Head of caudate nucleus (tissue), 42 donors: ENCODE measurements at places on chromosomes 1 and 21.

GRCh38 chr1:58570094-58570493 lies 7.0 kb downstream of the TACSTD2 start:
- DNase-seq = no peak

DNA sequence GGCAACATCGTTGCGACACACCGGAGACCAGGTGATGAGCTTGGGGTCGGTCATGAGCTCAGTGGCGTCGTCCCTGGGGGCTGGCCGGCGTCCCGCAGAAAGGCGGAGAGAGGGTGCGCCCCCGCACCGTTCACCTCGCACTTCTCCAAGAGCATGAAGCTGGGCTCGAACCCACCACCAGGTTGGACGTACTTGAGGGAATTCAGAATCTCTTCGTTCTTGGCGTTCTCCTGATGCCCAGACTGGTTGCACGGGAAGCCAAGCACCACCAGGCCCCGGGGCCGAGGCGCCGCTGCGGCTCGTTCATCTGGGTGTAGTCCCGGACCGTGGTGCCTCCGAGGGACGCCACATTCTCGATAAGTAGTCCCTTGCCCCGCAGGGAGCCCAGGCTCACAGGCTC lies 176.6 kb upstream of the ADAMTS5 start:
- no peak for DNase-seq

DNA sequence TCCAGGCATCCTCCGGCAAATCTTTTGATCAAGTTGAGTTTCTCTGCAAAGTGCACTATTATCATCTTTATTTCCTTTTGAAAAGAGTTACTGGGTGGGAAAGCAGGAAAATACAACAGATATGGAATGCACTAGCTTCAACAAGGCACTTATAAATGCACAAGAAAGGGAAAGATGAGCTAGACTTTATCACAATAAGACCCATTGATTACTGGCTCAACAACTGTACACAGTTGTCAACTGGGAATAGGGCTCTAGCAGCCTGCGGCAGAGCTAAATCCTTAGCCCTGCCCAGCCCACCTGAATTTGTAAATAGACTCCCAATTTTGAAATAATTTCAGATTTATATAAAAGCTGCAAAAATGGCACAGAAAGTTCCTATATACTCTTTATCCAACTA lies 111.4 kb downstream of the CSMD2 start:
- DNase-seq = no peak

DNA sequence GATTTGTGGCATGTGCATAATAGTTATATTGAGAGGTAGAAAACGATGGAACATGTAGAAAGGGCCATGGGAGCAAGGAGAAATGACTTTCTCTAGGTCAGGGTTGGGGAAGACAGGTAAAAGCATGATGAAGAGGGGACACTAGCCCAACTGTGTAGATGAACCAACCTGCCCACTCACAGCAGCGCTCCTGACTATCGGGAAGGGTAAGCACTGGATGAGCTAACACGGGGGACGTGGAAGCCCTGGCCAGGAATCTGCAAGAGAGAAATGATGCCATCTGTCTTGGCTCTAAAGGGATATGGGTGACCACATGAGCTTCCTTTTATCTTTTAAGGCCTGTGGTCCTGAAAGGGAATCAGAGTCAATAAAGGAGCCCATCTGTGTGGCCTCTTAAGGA lies 36.2 kb upstream of the TMEM125 start:
- no peak for DNase-seq

DNA sequence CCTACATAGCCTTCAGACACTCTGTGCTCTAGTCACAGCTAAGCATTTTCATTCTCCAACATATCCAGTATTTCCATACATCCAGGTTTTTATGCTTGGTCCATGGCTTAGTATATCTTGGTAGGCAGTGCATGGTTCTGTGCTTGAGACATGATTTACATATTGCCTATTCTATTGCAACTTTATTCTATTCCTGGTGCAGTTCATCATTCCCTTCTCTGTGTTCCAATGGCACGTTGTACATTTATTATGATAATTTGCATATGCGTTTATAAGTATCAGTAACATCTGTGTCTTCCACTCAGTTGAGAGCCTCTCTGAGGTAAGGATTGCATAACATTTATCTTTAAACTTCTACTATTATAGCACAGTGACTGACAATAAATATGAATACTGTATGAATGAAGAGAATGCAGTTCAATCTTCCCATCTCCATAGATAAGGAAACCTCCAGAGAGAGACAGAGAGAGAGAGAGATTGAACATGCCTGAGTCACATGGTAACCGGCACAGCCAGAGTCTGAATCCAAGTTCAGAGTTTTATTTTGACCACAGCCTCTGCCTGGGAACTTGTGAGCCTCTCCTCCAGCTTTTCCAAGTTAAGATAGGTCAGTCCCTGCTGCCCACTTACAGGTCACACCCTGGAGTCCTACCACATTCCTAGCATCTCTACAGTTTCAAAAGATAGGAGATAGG lies 41.5 kb downstream of the PLPPR5 start:
- DNase-seq = no peak

DNA sequence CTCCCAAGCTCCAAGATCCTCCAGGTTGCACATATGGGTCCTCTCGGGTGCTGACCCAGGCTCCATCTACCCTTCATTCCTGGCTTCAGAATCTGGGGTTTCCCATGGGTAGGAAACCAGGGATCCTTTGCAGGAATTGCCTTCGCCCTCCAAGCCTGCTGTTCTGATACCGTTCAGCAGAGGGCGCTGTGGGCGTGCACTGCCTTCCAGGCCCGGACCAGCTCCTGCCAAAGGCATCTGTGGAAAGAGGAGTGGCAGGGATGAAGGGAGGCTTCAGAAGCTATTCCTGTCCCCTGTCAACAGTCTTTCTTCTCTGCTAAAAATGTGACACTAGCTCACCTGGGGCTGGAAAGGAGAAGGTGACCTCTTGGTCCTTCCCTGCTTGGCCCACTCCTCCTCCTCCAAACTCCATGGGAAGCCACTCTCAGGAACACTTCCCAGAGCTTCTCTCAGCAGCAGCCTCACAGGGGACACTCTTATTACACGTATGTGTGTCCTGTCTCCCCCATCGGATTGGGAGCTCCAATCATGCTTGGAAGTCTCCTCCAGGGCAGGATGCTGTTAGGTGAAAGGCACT lies 71.2 kb downstream of the VWA5B1 start:
- peak; percentile 90 for DNase-seq

GRCh38 chr1:27872802-27873551 lies 633 bp downstream of the THEMIS2 start:
- DNase-seq = no peak

DNA sequence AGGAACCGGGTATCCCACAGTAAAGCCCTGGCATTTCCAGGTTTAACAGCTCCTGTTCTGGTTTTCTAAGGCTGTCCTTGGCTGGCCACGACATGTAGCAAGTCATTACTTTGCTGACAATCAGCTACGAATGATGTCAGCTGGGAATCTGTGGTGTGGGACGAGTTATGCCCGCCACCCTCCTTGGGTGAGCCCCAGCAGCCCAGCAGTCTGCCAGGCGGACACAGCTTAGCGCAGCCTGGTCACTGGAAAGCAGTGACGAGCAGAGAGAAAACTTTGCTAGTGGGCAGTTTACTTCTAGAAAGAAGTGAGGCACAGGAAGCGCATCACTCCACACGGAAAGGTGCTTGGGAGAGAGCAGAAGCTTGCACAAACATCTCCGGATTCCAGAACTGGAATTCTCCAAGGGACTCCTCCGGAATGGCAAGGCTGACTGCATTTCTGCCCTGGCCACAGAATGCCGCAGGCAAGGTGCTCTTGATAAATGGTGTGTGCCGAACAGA lies 15.5 kb upstream of the ZNF436 start:
- DNase-seq = no peak
